OCI-M1 (cell line): ENCODE measurements at places on chromosomes 13 and 19.

DNA sequence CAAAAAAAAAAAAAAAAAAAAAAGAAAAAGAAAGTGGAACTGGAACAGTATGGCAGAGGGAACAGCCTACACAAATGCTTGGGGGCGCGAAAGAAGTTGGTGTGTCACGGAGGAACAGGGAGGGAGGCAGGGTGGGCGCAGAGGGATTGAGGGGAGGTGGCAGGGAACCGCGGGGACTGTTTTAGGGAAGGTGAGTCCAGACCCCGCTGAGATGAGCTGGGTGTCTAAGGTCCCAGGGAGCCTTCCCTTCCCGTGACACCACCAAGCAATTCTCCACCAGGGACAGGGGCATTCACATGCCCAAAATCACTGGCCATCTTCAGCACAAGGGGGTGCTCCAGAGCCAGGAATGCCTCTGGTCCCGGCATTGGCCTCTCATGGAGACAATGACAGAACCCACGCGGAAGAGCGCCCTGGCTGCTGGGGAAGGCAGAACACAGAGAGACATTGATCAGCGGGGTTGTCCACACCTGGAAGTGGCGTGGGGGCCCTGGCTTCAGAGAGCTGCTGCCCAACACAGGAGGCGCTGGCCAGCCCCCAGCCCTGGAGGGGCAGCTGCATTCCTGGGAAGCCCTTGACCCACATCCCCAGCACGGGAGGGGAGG, 6.9 kb downstream of the PEAK3 start:
- peak; percentile 75 for DNase-seq

- no peak for DNase-seq
Measured at GRCh38 chr19:53664760-53665159, 33.0 kb downstream of the DPRX start.

GRCh38 chr13:53648673-53649072, 620.1 kb downstream of the OLFM4 start:
- no peak for DNase-seq

DNA sequence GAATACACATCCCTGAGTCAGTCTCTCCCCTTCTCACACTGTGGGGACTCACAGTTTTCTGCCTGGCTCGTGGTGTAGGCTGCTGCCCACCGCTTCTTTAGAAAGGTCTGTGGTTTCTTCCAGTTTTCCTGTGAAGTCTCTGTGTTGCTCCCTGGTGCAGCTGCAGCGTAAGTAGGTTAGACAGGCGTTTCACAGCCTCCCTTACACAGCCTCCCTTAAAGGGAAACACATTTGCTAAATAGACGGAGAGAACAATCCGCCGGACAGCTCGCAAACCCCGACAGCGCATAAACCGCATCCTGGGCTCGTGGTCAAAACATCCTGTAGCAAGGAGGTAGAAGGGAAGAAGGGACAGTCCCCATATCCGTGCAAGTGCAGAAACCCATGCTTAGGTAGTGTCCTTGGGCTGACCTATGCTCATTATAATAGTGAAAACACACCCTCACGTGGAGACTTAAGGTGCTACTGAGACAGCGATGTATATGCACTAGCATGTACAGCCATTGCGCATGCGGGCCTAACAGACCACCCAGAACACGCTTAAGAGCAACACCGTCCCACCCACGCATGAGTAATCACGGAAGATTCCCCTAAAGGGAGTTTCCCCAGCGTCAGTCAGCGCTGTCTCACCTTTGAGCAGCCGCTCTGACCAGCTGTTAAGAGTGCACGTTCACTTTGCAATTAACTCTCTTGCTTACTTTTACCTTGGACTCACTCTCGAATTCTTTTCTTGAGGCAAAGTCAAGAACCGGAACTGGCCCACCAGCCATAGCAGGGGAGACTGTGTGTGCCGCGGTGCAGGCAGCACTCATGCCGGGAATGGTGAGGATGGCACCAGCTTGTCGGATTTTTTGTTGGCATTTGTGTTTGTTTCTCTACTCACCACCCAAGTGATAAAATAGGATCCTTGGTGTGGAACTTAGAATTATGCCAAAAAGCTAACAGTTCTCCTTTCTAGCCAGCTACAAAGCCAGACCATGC, 16.6 kb downstream of the SIGLEC8 start:
- DNase-seq: no peak

GRCh38 chr13:85816413-85816812, 17.2 kb upstream of the SLITRK6 start:
- DNase-seq: peak; percentile 55

DNA sequence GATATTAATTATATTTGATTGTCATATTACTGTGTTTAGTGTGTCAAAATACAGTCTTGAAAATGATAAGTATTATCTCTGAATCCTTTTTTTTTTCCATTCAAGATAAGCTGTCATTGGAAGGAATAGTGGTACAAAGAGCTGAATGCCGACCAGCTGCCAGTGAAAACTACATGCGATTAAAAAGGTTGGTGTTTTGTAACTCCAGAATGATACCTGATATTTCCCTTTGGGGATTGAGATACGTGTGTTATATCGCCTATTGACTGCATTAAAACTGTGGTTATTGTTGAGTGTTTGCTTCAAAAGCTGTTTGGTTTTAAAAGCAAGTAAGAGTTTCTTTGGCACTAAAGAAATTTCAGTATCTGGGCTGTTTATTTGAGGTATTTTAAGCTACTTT, 6.5 kb upstream of the KCTD4 start:
- DNase-seq: no peak

GRCh38 chr13:43725460-43725859, 61.3 kb downstream of the ENOX1 start:
- DNase-seq: no peak

GRCh38 chr13:50406831-50407230, 391.6 kb downstream of the KCNRG start:
- DNase-seq: no peak

DNA sequence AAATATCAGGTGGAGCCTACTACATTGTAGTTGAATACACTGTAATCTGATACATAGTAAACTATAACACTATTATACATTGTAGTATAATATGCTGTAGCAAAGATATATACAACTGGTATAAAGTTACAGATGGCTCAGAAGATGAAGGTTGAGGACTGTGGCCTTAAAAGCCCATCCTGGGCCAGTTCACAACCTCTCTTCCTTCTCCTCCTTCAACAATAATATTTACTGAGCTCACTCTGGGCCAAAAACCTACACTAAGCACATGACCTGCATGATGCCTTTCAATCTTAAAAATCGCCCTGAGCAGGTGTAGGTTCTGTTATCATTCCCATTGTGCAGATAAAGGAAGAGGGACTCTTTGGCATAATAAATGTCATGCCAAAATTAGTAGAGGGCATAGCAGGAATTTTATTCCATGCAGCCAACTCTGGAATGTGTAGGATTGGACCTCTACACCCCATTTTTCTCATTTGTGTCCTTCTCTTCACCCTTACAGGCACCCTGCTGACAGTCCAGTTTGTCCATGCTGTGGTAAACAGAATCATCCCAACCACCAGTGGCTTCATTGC, 14.6 kb upstream of the SIN3B start:
- peak; percentile 52 for DNase-seq

DNA sequence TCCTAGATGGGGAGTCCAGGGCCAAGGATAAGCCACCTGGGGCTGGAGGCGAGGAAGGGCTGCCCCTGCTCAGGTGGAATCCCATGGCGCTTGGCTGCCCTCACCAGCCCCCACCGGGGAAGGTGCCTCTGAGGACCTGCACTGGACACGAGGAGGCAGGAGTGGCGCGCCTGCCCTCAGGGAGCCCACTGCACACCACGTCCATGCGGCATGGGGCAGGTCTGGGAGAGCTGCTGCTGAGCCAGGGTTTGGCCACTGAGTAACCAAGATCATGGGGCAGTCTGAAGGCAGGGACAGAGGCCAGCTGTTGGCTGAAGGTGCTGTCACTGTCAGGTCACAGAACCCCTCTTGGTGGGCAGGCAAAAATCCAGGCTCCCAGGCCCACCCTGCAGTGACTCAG, 25.9 kb downstream of the ELAVL1 start:
- DNase-seq: no peak

DNA sequence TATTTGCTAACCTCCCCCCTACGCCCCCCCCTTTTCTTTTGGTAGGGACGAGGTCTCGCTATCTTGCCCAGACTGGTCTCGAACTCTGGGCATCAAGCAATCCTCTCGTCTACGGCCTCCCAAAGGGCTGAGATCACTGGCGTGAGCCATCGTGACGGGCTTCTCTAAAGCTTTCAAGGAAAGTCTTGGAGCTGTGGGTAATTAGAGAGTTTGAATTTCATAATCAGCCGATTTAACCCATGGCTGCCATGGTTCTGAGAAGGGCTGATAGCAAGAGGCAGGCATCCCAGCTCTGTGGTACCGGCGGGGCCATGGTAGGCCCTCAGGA, 679 bp upstream of the ABHD8 start:
- no peak for DNase-seq

DNA sequence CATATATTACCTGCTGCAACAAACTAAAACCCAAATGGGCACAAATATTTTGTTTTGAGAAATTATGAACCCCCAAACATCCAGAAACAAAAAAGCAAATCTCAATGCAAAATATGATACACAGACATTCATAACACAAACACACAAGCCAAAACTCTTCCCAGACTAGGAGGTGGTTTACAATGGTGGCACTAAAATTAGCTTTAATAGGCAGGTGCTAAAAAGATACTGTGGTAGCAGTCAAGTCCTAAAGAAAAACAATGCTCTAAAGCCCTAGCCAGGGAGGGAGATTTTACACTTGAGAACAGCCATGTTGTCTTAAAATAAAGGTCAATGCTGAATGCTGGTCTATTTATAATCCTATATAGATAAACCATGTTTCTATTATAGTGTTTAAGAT, 65.0 kb downstream of the DOCK9 start:
- DNase-seq: no peak
